Renal pelvis (tissue), 12 donors: ENCODE measurements at places on chromosomes 13 and 19. TPM values are rescaled to one million over a fixed set of nuclear protein-coding genes. Genes with fewer than 3 reads are reported as not detected.

DNA sequence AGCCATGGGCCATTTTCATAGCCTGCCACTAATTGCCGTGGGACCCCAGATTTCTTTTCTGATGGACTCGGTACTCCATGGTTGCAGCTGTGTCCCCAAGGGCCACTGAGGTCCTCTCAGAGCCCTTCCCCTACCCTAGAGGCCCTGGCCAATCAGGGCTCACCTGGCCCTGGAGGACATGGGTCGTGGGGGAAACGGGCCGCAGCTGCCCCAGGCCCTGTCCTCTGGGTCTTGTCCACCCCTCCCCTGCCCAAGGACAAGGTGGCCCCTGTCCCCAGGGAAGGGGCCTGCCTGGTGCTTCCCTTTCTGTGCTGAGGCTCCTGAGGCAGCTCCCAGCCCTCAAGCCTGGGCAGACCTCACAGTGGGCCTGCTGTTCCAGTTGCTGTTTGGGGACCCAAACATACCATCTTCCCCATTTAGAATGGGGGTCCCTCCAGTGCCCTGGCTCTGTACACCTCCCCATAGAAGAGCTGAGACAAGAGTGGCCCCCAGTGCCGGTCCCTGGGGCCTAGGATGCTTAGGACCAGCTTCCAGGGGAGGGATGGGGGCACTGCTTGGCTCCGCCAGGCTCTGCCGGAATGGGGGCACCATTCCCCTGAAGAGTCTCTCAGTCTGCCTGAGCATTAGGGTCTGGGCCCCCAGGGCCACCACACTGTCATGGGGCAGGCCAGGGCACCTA lies 3.2 kb downstream of the RAB11B start:
- no peak for DNase-seq

- DNase-seq = no peak
These were observed 706 bp downstream of the P2RY11 start for GRCh38 chr19:10112037-10112761.

The SYNGR4 gene
- 0.88 TPM for polyA plus RNA-seq

DNA sequence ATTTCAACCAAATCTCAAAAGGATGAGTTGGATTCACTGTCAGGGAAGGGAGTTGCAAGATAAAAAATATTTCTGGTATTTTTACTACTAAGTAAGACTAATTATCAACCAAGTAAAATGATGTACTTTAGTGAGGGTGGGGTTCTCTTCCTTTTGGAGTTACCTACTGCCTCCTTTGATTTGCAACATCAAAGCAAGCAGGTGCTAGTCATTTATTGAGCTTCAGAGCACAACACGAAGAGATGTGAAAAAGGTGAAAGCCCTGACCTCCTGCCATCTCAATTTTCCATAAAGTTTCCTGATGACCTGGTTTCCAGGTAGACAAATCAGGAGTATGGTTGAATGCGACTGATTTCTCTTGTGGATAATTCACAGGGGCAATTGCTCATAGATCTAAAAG lies 96.0 kb downstream of the CDADC1 start:
- no peak for DNase-seq

DNA sequence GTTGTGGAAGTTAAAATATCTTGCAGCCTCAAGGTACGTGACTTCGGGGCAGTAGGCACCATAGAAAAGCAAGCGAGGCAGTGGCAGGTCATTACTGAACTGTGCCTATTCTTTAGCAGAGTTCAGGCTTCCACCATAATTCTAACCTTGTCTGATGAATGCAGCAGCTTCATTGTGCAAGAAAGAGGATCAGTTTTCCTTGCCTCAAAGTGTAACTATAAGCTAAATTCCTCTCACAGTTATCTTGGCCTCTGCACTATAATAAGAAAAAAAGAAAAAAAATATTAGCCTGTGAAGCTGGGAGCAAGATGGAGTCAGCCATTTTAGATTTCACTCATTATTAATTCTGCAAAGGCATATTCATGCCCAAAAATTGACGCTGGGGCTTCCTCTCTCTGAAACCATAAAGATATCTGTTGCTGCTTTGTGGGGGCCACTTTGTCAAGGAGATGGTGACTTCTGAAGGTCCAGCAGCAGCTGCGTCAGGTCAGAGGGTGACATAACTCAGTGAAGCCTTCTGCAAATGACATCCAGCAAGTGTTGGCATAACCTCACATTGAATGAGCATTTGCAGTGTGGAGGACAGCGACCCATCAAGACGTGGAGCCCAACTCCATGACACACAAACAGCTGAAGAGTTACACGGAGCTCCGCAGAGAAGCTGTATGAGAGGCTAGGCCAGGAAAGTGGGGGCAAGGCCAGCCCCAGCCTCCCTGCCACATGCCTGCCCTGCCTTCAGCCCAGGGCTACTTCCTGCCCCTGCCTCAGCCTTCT lies 23.1 kb upstream of the SACS start:
- DNase-seq = no peak

GRCh38 chr13:35994131-35994966 lies 136.8 kb downstream of the DCLK1 start:
- no peak for DNase-seq

The CRX gene
- 0.01 TPM for polyA plus RNA-seq

- no peak for DNase-seq
These were observed 1.8 kb upstream of the CKM start for GRCh38 chr19:45324349-45324907.

The TUBA3C gene
- not detected for polyA plus RNA-seq

GRCh38 chr13:101190976-101191375 lies 225.3 kb downstream of the NALCN start:
- DNase-seq = no peak

DNA sequence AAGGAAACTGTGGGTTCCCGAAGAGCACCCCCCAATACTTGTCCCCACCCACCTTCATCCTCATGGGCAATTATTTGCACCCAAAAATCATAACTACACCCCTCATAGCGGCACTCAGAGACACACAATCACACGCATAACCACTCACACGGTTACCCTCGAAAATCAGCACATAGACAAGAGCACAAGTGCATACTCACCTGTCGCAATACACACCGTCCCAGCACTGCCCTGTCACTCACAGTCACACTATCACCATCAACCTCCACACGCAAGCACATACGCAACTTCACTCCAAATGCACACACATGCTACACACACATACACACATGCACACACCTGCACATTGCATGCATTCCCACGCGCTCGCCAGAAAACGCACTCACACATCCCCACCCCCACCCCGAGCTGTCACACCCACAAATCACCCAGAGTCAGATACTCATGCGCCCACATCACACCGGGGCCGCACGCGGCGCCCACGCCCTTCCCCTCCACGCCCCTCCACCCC lies 535 bp downstream of the COL5A3 start:
- DNase-seq = no peak

GRCh38 chr19:40867701-40868100 lies 14.3 kb downstream of the CYP2A7 start:
- no peak for DNase-seq

The ZNF723 gene
- polyA plus RNA-seq = not detected

The SYMPK gene
- polyA plus RNA-seq = 66.5 TPM

- DNase-seq = no peak
These were observed 11.9 kb downstream of the MIPEP start for GRCh38 chr13:23877286-23877685.

DNA sequence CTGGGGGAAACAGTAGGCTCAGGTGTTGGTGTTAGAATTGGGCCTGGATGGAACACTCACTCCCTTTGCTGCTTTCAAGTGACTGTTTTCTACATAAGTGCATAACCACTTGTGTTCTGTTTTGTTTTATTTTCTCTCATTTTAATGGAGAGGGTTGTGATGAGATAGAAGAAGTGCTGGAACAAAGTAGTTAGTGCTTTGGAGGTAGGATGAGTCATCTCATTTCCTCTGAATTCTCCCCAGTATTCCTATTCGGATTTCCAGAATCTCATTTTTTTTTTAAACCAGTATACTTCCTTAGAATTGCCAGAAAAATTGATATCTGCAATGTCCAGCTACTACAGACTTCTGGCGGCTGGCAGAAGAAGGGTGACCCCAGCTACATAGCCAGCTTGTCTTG lies 575.9 kb downstream of the MYO16 start:
- no peak for DNase-seq

GRCh38 chr19:43572171-43572588 lies 3.1 kb downstream of the XRCC1 start:
- DNase-seq = no peak

The UNC13A gene
- 0.21 TPM for polyA plus RNA-seq

The RYR1 gene
- polyA plus RNA-seq = 6.6 TPM

GRCh38 chr13:50098693-50099092 lies 83.4 kb downstream of the KCNRG start:
- DNase-seq = no peak

GRCh38 chr19:34359954-34360315 lies 5.1 kb upstream of the GPI start:
- DNase-seq = no peak

The GPC5 gene
- polyA plus RNA-seq = 3.9 TPM

GRCh38 chr19:58555920-58556621 lies 1.2 kb upstream of the CHMP2A start:
- no peak for DNase-seq

- DNase-seq = no peak
These were observed 6.7 kb upstream of the SERPINE3 start for GRCh38 chr13:51332566-51333361.

DNA sequence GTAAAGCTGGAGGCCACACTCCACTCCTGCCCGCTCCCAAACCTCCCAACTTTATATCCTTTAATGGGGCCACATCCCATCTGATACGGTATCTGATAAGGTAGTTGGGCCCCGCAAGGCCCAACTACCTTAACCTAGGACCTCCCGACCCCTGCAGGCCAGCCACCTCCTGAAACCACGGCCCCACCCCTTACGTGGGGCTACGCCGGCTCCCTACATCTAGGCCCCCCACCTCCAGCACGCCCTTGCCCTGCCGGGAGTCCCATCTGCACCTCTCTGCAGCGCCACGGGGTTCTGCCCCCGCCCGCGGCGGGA lies 2.2 kb downstream of the IGFLR1 start:
- no peak for DNase-seq

DNA sequence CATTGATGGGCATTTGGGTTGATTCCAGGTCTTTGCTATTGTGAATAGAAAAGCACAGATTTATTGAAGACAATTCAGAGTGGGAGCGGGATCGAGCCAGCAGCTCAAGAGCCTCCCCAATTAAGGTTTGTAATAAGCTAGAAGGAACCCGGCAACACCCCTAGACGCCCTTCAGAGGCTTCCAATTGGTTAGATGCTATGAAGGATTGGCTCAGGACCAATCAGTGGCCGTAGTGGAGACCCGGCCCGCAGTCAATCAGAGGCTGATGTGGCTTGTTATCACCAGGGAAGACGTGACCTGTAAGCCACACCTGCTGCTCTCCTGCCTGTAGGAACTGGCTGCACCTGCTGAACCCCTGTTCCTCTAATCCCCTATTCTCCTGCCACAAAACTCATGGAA lies 14.6 kb downstream of the SIGLEC11 start:
- no peak for DNase-seq

DNA sequence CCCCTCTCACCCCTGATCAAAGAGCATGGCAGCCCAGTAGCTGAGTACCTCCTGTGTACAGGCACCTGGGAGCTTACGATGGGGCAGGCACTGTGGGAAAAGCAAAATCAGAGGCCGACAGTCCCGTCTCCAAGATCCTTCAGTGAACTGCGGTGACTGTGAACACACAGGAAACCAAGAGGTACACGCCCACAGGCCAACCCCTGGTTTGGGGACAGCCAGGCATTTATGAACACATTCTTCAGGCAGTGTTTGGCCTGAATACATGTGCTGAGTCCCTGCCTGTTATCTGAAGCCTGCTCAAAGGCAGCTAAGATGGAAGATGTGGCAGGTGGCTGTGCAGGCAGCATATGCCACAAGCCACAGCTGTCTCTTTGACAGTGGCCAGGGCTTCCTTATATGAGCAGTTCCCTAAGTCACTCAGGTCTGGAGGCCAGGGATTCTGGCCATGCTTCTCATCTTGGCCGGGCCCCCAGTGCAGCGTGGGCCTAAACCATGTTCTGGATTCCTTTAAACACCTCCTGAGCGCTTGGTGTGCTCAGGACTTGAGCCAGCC lies 123.6 kb downstream of the UQCRFS1 start:
- no peak for DNase-seq

The PRKCSH gene
- 395 TPM for polyA plus RNA-seq

The CGB3 gene
- polyA plus RNA-seq = not detected

The UHRF1 gene
- polyA plus RNA-seq = 32.3 TPM

The PEAK3 gene
- 0.04 TPM for polyA plus RNA-seq

GRCh38 chr19:41951686-41952172 lies 7.4 kb downstream of the RABAC1 start:
- peak; percentile 57 for DNase-seq

The TPTE2 gene
- 0.34 TPM for polyA plus RNA-seq

DNA sequence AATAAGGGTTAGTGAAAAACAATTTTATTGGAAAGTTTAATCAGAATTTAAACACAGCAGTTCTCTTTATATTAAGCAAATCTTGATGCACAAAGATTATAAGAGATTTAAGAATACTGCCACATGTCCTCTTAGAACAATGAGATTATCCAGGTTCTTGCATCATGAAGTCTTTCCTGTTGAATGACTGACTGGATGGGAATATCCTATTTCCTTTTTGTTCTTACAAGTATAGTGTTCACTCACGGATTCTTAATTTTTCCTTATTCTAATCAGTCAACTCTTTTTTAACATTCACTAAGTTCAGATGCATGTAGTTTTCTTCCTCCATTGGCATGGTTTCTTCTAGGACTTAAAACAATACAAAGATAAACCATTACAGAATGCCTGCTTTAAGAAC lies 10.1 kb downstream of the URI1 start:
- DNase-seq = no peak

DNA sequence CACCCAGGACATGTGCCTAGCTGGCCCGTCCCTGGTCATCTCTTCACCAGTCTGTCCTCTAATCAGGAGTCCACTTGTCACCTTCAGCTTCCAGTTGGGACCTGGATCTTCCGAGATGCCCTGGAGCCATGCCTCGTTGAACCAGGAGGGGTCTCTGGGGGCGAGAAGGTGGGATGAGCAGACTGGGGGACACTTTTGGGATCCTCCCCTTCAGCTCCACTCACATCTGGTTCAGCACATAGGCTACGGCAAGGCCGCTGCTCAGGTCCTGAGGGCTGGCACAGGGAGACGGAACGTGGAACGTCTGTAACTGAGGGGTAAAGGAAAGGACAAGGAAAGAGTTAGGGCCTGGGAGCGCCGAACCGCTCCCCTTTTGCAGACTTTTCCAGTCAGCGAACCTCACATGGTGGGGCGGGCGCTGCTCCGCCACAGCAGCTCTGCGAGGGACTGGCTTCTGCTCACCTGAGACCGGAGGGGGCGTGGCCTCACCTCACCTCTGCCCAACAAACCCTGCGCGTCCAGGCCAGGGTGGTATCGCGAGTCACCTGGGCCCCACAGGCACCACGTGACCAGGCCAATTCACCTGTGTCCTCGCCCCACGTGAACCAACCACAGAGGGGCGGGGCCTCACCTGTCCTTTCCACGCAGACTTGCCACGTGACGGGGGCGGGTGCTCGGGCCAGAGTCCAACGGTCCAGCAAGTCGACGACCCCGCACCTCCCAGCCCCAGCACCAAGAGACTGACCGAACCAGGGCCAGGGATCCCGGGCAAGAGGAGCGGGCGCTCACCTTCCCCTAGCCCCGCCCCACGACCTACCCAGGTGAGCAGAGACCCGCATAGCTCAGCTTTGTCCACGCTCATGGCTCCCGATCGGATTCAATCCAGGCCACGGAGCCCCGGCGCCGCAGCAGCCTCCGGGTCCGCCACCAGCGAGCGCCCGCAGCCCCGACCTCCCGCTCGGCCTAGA lies at the start of gene HOOK2:
Gene HOOK2, minus strand, starts transcription at position 965 of the 968 bp plus-strand sequence. Its CDS starts 103 bp downstream, at position 862.
- DNase-seq = peak; percentile 76
